Stimulated activated CD4-positive, alpha-beta T cell treated with anti-CD3 and anti-CD28 coated beads, Interleukin-4, amount 100 ng/mL, for 48 hours (primary cell): ENCODE measurements at places on chromosomes 3 and 15.

GRCh38 chr15:39455471-39455991 lies 125.3 kb upstream of the THBS1 start:
- DNase-seq = no peak

DNA sequence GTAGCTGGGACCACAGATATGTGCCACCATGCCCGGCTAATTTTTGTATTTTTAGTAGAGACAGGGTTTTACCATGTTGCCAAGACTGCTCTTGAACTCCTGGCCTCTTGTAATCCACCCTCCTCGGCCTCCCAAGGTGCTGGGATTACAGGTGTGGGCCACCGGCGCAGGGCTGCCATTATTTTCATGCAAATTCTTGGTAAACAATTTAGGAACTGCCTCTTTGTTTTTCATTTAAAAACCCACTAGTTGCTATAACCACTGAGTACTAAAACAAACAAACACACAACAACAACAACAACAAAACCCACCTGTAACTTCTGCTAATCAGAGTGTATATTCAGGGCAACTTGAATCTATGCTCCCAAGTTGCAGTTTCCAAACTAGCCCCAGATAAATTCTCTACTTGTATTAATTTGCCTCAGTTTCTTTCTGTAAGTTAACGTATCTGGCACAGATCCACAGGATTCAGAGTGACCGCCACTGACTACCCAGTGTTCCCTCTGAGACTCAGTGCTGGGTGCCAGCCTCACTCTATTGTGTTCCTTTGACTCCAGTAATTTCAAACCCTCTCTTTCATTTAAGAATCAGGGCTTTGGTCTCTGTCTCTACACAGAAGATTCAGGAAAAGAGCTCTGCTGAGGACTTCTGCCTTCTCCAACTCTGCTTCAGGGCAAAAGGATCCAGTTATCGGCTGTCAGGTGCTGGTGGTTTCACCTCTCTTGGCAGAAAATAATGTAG lies 18.6 kb upstream of the ZNF710 start:
- DNase-seq = no peak

GRCh38 chr3:135927155-135927554 lies 38.4 kb upstream of the PPP2R3A start:
- no peak for DNase-seq

DNA sequence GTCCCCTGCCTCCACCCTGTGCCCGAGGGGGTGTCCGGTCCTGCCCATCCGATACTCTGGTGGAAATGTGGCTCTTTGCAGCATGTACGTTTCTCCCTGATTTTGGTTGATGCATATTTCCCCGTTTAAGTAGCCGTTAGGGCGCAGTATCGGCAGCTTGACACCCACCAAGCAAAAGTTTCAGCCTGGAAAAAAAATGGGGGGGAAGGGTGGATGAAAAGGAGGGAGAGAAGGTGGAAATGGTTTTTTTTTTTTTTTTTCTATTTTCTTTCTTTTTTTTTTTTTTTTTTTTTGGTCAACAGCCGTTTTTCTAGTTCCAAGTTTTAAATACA lies 1.3 kb downstream of the RAP2B start:
- peak; percentile 2 for DNase-seq

- no peak for DNase-seq
Observed at GRCh38 chr15:20280933-20281463, 260.6 kb downstream of the GOLGA6L6 start.

GRCh38 chr3:192246847-192247559 lies 480.3 kb downstream of the FGF12 start:
- DNase-seq = no peak

- DNase-seq = no peak
Observed at GRCh38 chr15:33831646-33832045, 136.7 kb upstream of the CHRM5 start.

GRCh38 chr15:37101980-37102304 lies 1.6 kb upstream of the MEIS2 start:
- DNase-seq = no peak

DNA sequence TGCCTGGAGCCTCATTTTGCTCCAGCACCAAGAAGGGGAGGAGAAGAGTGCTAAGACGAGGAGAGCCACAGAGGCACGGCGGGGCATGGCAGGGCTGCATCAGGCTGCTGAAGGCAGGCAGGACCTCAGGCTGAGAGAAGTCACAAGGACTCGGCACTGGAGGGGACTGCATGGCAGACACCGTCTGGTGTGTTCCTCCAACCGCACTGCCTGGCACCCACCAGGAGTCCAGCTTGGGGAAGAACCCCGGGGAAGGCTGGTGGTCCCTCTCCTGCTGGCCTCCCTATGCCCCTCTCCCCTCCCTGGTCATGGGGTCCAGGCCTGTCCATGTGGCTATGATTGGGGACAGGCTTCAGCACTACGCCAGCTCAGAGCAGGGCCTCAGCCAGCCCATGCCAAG lies 153.2 kb upstream of the MEF2A start:
- DNase-seq = no peak

- no peak for DNase-seq
Observed at GRCh38 chr15:95684693-95685115, 645.8 kb upstream of the NR2F2 start.

DNA sequence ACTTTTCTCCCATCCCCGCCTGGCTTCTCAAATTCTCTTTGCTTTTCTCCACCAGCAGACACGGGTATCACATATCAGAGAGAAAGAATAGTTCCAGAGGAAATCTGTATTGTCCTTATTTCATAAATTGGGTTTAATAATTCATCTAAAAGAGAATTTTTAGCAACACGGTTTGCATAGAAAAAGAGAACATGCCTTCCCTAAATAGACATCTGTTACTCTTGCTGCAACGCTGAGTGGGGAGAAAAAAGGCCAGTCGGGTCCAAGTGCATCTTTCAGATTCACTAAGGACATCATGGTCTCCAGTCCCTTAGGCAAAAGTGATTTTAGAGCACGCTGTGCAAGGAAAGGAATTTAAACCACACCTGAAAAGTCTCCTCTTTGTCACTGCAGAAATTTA lies 201.3 kb downstream of the ABHD5 start:
- DNase-seq = no peak

- DNase-seq = no peak
Observed at GRCh38 chr3:59247402-59247841, 197.6 kb upstream of the CFAP20DC start.

- DNase-seq = no peak
Observed at GRCh38 chr3:101858464-101859030, 9.2 kb downstream of the NFKBIZ start.

GRCh38 chr3:165903885-165904630 lies 66.8 kb upstream of the BCHE start:
- no peak for DNase-seq

GRCh38 chr3:146881966-146882760 lies 277.0 kb upstream of the PLSCR5 start:
- no peak for DNase-seq

- no peak for DNase-seq
Observed at GRCh38 chr3:27073912-27074311, 295.3 kb downstream of the NEK10 start.

DNA sequence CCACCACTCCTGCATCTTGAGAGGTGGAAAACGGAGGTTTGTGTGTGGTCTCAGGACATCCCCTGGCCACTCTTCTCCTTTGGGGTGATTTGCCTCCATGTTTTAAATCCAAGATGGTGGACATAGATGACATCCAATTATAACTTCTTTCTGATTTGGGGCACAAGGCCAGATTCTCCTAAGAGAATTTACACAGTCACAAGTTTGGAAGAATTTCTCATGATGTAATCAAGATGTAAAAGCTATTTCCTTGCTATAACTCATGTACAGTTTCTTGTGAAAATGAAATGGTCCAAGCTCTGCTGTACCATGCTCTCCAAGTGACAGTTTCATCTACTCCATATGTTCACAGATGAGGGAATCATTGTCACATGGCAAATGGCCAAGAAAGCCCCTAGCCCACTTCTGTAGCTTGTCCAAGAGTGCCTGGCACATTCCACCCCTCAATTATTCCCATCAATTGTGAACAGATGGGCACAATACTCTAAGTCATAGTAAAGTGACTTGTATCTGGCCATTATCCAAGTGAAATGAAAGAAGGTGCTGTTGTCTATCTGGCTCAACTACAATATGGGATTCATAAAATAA lies 134.6 kb upstream of the ROPN1 start:
- no peak for DNase-seq

GRCh38 chr15:77904436-77904821 lies 173.1 kb downstream of the TBC1D2B start:
- no peak for DNase-seq

- no peak for DNase-seq
Observed at GRCh38 chr3:12014613-12015012, 10.4 kb downstream of the SYN2 start.

- DNase-seq = no peak
Observed at GRCh38 chr15:62549345-62549970, 384.4 kb upstream of the C2CD4B start.

- no peak for DNase-seq
Observed at GRCh38 chr3:117603097-117603496, 893.5 kb downstream of the TUSC7 start.

DNA sequence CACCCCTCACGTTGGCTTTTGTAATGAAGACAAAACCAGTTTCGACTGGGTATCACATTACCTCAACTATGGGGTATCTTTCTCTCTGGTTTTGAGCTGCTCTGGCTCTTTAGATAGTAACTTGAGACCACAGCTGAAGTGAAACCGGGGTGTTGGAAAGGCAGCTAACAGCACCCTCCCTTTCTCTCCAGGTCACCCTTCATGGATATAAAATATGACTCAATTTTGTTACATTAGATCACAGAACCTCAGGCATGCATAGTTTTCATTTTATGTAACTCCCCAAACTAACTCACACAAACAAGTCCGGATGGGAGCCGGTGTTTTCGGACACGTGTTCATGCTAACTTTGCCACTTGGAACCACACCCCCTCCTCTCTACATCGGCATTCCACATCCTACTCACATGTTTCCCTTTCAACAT lies 90.7 kb downstream of the NR2F2 start:
- no peak for DNase-seq

DNA sequence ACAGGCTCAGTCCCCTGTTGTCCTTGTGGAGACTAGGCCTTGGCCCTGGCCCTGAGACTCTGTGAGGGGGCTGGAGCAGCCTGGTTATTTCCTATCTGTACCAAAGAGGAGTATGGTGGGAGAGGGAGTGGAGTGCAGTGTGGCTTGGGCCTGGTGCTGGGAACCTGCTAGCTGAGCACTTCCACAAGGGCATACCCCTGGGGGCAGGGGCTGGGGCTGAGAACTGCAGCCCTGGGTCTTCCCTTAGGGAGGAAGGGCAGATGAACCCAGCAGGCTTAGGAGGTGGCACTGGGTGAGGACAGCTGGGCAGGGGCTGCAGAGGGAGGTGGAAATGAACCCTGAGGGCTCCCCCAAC lies 3.5 kb upstream of the CHST14 start:
- no peak for DNase-seq

DNA sequence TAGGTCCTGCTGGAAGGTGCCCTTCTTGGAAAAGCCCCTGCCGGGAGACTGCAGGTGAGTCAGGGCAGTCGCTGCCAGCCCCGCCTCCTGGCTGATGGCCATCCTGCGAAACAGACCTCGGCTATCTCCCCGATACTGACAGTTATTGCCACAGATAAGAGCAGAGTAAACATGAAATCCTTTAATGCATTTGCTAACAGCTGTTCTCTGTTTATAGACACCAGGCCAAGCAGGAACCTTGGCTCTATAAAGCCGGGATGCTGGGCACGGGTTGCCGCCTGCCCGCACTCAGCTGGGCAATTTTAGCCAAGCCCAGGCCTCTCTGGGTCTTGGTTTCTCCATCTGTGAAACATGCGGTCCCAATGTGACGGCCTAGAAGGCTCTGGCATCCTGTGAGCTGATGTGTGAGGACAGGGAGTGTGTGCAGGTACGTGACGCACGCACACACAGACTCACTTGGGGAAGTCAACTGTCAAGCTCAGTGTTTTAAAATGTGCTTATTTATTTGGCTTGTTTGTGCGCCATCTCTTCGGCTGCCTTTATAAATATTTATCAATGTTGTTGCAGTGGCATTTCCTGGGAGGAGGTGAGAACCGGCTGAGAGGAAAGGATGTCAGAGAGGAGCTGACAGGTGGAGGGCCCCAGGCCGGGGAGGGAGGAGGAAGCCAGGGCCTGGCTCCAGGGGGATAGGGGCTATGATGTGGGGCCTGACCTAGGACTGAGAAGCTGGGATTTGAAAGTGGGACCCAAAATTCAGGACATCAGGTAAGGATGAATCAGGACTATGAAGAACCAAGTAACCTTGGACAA lies 50.8 kb upstream of the PRR23E start:
- no peak for DNase-seq

DNA sequence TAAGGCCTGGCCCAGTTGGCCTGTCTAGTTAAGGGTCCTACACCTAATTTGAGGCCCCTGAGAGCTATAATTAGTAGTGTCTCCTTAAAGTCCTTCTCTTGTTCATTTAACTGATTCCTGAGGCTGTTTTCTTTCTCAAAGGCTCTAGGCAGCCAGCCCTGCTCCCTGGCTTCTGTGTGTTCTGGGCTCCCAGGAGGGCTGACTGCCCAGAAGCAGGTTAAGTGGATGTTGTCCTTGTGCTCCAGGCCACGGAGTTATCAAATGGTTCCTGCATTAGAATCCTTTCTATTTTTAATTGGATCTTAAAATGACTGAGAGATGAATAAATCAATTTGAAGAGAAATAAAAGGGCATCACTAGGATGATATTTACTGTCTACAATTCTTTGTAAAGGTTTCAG lies 140.0 kb downstream of the SNRK start:
- no peak for DNase-seq

- DNase-seq = no peak
Observed at GRCh38 chr15:81880833-81881232, 165.0 kb downstream of the MEX3B start.

DNA sequence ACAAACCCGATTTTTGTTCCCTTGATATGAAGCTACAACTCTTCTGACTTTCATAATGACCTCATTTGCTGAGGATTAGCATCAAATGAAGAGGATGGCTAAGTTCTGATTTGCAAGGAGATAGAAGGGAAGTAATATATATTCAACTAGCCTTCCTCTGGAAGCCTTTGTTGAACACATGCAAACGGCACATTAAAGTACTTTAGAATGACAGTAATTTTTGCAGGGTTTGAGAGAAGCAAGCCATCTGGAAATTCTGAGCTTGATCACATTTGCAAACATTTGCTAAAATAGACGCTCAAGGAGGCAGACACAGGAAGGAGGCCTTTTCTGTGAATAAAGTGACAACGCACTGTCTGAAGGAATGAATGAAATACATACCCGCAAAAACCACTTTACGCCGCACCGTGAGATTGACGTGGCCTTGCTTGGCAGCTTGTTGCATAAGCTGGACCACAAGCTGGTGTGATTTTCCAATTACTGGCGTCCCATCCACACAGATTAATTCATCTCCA lies 657.2 kb downstream of the MAGI1 start:
- no peak for DNase-seq

- no peak for DNase-seq
Observed at GRCh38 chr15:66459818-66460615, 37.5 kb downstream of the SNAPC5 start.

DNA sequence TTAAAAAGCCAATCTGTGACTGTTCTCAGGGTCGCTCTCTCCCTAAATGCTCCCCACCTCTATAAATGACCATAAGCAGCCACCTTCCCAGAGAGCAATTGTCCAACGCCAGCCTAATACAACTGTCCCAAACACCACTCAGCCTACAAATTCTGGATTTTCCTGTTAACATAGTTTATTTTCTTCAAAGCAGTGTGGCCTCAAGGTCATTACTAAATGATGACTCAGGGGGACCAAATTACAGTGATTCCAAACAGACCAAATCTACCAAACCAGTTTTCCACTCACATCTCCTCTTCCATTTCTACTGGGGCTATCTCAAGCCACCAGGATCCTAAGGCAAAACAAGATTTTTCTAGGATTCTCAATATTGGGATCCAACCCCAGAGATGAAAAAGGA lies 22.5 kb downstream of the HEXA start:
- DNase-seq = no peak

- DNase-seq = no peak
Observed at GRCh38 chr3:155981669-155982068, 111.2 kb downstream of the GMPS start.

GRCh38 chr3:71050166-71050537 lies 533.4 kb downstream of the FOXP1 start:
- no peak for DNase-seq
